ENCODE measurements at places on chromosomes 5 and 9. TPM values are rescaled to one million over a fixed set of nuclear protein-coding genes. Genes with fewer than 3 reads are reported as not detected.

DNA sequence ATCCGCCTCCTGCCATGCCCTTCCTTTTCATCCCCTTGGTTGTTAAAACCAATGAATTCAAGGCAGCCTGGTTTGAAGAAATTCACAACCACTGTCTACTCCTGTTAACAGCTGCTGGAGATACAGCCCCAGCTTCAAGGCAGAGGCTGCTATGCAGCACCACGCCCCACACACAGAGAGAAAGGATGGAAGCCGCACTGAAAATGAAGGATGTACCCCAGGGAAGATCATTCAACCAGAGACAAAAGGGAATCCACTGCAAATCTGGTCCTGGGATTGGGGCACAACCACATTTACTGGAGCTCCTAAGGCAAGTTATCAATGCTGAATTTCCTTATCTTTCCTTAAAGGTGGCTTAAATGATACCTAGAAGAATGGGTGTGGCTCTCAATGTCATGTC, 58.7 kb downstream of the DPYSL3 start:
- no peak for DNase-seq

GRCh38 chr5:160188141-160189015, 40.9 kb upstream of the FABP6 start:
- DNase-seq = peak; percentile 11

- DNase-seq = no peak
Measured at GRCh38 chr9:83043597-83043996, 19.3 kb downstream of the RASEF start.

IL7R gene
- total RNA-seq = 236 TPM

DNA sequence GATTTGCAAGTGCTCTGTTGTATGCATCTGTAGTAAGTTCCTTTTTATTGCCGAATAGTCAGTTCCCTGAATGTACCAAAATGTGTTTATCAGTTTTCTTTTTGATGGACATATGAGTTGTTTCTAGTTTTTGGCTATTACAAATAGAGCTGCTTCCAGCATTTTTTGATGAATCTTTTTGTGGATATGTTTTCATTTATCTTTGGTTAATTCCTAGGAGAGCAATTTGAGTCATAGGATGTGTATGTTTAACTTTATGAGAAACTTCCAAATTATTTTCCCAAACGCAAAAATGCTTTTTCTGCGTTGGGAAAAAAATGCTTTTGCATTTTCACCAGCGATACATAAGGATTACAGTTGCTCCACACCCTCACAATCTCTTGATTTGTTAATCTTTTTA, 287.7 kb downstream of the FER start:
- DNase-seq = no peak

GRCh38 chr5:51958473-51958872, 575.2 kb downstream of the ISL1 start:
- no peak for DNase-seq
